ENCODE measurements at places on chromosomes 6 and 20.

GRCh38 chr6:72084992-72085569, 198.7 kb downstream of the RIMS1 start:
- DNase-seq, result no peak

- DNase-seq, result no peak
These were observed 173.2 kb downstream of the BTBD3 start for GRCh38 chr20:12090920-12091319.

GRCh38 chr20:4795394-4795793, 73.7 kb downstream of the PRND start:
- DNase-seq, result peak; percentile 16

DNA sequence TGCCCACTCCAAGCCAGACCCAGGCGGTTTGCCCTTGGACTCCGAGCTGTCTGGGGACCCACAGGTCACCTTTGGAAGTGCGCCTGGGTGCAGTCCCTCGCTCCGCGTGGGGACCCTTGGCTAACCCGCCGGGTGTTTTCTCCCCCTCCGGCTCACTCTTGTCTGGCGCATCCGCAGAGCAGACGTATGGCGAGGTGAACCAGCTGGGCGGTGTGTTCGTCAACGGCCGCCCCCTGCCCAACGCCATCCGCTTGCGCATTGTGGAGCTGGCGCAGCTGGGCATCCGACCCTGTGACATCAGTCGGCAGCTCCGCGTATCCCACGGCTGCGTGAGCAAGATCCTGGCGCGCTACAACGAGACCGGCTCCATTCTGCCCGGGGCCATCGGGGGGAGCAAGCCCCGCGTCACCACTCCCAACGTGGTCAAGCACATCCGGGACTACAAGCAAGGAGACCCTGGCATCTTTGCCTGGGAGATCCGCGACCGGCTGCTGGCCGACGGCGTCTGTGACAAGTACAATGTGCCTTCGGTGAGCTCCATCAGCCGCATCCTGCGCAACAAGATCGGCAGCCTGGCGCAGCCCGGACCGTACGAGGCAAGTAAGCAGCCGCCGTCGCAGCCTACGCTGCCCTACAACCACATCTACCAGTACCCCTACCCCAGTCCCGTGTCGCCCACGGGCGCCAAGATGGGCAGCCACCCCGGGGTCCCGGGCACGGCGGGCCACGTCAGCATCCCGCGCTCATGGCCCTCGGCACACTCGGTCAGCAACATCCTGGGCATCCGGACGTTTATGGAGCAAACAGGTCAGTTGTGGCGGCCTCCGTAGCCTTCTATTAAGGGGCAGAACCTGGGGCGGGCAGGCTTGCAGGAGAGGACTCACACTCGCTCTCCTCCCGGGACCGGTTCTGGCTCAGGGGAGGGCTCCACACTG, 1.1 kb downstream of the PAX1 start:
- no peak for DNase-seq

GRCh38 chr20:20864351-20865096, 152.1 kb upstream of the RALGAPA2 start:
- no peak for DNase-seq

DNA sequence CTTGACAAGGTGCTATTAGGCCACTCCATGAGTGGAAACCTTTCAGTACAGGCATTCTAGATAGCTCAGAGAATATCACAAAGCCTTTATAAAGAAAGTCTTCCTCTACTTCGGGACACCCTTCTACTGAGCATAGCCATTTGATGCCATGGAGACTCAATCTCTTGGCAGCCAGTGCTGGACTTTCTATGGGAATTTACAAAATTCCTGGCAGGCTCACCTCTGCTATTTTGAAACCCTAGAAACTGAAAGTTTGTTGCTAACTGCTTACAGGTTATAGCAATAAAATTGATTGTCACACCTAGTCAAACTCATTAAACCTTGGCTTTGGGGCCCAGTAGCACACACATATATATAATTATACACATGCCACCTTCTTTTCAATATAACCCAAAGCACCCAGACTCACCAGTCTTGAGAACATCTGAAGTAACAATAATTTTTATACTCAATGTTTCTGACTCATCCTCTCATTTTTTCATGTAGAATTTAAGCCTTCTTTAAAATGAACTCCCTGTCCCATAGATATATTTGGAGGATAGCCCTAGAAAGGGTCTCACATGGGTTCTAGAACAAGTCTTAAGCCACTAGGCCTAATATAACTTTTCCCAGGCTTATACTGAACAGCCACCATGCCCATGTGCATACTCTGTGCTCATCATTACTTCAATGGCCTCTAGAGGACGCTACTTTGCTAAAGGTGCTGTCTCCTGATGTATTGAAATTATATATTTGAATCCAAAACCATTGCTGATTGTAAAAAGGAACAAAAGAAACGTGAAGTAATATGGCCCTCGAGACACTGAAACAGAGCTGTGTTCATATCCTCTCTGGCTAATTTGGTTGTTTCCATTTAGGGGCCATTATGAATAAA, 368.1 kb upstream of the MARCKS start:
- DNase-seq, result no peak

- no peak for DNase-seq
These were observed 280.8 kb downstream of the SOX4 start for GRCh38 chr6:21874372-21874771.

- DNase-seq, result no peak
These were observed 350.0 kb downstream of the QKI start for GRCh38 chr6:163764565-163764964.

DNA sequence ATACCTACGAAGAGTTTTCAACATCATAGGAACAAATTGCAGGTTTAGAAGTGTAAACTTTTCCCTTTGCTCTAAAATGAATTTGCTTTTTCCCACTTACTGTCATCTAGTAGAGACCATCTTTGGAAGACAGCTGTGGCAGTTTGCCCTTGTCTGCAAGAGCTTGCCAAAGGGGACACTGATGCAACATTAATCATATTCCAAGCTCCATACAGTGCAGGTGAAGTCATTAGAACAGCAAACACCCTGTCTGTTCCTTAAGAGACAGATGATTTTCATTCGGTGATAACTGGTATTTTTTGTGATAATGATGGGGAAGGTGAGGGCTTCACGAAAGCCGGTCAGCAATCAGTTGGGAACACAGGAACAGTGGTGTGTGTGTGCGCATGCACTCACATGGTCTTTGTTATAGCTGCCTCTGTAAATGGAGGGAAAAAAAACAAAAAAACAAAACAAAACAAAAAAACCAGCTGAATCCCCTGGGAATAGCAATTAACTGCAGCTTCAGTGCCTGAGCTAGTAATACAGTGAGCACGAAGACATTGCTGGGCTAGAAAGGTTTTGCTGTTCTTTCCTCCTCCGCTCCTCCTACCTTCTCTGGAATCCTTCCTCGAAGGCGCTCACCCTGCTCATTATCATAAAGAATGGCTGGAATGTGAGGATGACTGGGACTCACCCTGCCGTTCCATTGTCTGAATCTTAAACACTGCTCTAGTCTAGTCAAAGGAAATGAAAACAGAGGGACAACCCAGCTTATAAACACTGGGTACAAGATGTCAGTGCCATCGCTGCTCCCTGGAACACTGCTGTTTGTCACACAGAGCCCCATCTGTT, 35.2 kb upstream of the KIF13A start:
- peak; percentile 34 for DNase-seq

GRCh38 chr20:41142245-41142644, 4.9 kb downstream of the PLCG1 start:
- no peak for DNase-seq

GRCh38 chr6:160881148-160881808, 110.3 kb upstream of the MAP3K4 start:
- DNase-seq, result no peak

DNA sequence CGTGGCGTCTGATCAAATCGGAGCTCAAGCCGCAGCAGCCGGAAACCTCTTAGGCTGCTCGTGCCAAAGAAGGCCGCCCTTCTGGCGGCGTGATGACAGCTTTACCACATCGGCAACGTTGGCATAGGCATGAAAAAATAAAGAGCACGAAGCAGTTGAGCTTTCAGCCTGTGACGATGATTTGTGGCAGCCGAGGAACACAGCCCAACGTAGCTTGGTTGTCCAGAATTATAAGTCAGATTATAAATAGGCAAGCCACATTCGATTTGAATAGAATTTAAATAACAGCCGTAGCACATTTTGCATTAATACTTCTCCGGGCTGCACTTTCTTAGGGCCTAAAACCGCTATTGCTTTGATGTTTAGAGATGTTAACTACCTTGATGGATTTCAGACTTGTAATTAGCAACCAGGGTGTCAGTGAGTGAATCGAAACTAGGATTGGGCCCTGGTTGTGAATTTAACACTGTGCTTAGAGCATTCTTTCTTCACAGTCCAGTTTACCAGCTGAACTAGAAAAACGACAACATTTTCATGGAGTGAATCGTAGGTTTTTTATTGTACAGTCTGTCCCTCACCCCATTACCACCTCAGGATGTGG, 864 bp upstream of the BCLAF1 start:
- no peak for DNase-seq

DNA sequence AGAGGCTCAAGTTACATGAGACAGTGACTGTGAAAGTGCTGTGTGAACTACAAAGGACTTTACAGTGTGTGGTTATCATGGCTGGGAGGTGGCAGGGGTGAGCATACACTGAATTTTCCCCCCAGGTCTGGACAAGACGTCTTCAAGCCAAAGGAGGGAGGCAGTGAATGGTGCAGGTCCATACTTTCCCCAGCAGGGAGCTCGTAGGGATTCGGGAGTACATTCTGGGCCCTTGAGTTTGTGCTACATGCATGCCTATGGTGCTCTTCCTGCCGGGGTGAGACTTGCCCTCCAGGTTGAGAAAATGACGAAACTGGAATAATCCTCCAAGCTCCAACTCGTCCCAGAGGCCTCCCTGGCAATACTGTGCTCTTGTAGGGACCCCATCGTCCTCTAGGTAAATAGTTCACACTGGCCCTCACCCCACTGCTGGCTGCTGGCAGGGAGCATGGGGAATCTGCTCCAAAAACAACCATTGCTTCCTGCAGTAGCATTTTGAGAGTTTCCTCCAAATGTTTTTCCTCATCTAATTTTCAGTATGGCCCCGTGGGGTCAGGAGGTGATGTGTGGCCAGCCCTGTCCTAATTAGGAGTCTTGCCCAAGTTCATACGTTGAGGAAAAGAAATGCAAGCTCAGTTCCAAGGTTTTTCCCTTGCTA, 57.6 kb downstream of the ZNF831 start:
- DNase-seq, result no peak

DNA sequence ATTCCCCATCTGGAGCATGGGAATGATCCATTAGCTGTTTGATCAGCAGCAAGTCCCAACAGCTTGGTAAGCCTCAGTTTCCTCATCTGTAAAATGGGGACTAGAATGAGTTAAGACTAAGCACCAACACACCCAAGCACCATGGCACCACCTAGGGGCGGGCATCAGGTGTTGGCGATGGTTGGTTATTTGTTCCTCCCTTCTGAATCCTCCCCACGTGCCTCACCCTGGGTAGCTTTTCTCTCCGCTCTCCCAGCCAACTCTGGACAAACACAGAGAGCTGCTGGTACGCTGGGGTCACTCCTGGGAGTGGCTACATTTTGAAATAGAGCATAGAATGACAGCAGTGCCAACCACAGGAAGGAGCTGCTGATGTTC, 13.3 kb upstream of the ITPR3 start:
- DNase-seq, result no peak

DNA sequence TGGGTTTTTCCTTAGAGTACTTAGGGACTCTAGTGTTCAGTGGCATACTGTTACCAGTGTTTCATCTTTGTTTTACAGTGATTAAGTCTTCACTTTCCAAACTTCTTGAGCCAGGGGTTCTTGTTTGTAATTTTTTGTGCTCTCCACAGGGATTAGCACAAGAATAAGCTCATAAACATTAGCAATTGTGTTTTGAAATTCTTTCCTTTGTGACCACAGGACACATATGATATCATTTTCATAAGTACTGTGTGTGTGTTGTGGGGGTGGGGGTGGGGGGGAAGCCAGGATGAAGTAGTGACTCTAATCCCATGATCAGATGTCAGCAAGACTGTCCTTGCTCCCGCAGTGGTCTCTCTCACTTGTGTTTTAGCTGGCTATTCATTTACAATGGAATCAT, 101.5 kb upstream of the SCP2D1 start:
- no peak for DNase-seq

- DNase-seq, result peak; percentile 16
These were observed 87.5 kb downstream of the ZFP64 start for GRCh38 chr20:52103913-52104545.

DNA sequence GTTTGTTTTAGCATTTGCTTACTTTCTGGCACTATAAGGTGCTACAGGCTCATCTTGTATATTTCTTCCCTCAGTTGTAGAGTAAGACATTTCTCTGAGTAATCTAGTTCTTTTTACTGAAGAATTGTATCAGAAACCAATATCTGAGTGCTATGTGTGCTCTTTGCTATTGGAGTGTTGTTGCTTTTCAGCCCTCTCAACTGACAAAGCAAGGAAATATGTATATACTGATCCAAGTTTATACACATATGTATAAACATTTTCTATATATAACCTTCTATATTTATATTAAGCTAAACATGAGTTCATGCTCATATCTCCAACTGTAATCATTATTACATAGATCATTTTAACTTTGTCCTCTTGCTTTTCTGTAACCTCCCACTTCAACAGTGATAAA, 405.7 kb downstream of the RFPL4B start:
- DNase-seq, result no peak

GRCh38 chr6:96649926-96650325, 87.0 kb downstream of the FHL5 start:
- DNase-seq, result no peak

- no peak for DNase-seq
These were observed 104.7 kb upstream of the IFNGR1 start for GRCh38 chr6:137323860-137324259.

DNA sequence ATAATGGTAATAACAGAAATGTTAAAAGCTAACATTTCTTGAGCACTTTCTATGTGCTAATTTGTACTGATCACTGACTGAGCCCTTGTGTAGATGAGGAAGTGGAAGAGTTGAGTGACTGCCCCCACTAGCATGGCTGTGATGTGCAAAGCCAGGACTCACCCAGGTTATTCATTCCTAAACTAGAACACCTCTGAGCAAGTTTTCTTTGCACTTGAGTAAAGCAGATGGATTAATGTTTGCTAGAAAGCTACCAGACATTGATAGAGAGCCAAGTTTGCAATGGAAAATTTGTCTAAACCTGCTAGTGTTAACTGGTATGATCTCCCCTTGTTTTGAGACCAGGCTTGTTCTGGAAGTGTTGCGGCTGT, 467.4 kb upstream of the PLCB4 start:
- no peak for DNase-seq

GRCh38 chr6:28803337-28803709, 120.5 kb downstream of the TRIM27 start:
- DNase-seq, result no peak

GRCh38 chr20:53752971-53753879, 159.6 kb upstream of the ZNF217 start:
- no peak for DNase-seq

DNA sequence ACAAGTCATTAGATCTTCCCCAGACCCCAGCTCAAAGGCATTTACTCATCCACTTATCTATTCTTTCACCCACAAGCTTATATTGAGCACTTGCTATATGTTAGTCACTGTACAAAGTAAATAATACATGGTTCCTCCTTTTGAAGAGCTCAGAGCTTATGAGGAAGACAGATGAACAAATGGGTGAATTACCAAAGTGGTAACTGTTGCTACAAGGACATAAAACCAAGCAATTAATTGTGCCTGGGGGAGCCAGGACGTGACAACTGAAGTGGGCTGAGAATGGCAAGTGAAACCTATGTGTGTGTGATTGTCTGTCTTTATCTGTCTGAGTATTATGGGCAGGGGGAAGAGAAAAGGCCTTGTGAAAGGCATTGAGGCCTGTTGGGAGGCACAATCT, 45.6 kb upstream of the AKIRIN2 start:
- no peak for DNase-seq
